Left renal pelvis (tissue), 4 donors: ENCODE measurements at places on chromosomes 1 and 21.

- DNase-seq = no peak
Measured at GRCh38 chr1:228004331-228004855, 2.4 kb upstream of the WNT3A start.

DNA sequence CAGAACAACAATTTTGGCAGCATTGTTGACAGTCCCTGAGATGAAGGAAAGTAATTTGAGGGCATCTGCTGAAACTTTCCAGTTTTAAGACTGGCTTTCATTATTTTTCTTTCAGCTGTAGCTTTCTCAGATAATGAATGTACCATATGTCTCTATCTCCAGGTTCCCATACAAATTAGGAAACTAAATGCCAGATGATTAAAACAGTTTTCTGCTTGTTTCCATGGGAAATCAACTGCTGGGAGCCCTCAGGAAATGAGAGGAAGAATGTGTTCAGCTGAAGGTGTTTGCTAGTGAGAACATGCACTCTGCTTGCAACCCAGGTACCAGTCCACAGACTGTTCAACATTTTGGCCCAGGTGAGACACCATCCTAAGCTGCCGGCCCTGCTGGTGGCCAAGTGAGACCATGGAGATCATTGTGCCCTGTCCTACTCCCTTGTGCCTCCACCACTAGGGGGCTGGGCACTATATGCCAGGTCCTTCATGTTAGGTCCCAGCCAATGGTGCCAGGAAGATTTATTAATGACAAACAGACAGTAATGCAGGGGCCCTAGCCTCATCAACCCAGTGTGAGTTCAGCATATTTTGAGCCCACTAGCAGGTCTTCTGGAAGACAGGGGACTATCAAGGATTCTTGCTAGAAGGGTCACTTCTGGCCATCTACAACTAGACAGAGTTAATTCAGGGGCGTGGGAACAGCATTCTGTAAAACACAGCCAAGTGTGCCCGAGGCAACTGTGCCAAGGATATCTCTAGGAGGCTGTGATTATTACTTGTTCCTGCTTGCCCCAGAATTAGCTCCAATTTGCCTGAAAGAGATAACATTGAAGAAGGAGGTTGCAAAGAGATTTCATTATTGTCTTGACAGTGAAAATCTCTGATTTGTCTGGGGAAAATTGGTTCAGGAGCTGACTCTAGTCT lies 17.0 kb upstream of the LRRC8C start:
- DNase-seq = no peak

GRCh38 chr1:31985430-31985829 lies 28.2 kb upstream of the KHDRBS1 start:
- no peak for DNase-seq

- DNase-seq = no peak
Measured at GRCh38 chr1:168627370-168627769, 51.0 kb downstream of the XCL1 start.

DNA sequence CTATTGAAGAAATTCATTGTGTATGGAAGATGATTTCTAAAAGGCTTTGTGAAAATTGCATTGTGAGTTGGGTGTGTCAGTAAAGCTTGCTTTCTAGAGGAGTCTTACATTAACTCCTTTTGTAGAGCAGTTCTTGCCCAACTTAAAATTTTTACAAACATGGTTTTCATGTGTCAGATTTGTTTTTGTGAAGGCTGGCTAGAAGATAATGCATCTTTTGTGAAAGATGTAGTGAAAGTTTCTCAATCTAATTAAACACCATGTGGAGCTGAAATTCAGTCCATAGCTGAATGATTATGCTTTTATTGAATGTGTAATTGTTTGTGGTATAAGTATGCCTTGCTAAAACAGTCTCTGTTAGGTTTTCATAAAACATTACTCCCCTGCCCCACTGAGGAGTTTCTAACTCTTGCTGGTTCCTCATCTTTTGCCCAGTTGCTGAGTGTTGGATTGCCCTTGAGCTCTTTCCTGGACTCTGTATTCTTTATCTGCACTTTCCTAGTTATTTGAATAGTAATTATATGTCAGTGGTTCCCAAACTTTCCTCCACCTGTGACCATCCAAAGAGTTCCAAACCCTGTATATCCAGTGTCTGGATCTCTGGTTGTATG lies 38.0 kb downstream of the KCTD3 start:
- DNase-seq = no peak

DNA sequence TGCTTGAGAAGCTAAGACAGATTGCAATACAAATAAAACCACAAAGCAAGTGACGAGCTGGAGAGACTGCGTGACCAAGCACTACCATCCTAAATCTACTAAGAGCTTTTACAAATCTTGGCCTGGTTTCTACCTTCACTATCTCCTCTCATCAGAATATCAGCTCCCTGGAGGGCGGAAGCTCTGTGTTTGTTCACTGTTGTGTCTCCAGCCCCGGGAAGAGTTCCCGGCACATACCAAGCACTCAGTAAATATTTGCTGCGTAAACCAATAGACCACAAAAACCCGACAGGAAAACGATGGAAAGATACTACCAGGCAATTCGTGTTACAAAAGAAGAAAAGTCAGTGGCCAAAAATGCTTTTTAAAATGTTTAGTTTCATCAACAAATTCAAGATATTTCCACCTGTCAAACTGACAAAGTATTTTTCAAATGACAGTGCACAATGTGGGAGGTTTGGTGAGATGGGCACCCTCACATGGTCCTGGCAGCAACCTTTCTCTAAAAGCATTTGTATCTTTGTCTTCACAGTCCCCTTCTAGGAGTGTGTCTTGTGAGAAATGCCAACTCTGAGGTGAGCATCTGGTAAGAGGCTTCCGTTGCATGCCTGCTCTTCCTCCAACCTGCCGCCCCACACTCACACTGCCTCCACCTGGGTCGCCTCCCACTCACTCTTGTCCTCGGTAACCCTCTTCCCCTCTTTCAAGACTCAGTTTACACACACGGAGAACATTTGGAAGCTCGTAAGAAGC lies 34.7 kb downstream of the SLC1A7 start:
- no peak for DNase-seq

- DNase-seq = no peak
Measured at GRCh38 chr1:75672528-75673393, 51.7 kb upstream of the ACADM start.

- DNase-seq = no peak
Measured at GRCh38 chr1:13779930-13780329, 79.9 kb downstream of the PRDM2 start.

DNA sequence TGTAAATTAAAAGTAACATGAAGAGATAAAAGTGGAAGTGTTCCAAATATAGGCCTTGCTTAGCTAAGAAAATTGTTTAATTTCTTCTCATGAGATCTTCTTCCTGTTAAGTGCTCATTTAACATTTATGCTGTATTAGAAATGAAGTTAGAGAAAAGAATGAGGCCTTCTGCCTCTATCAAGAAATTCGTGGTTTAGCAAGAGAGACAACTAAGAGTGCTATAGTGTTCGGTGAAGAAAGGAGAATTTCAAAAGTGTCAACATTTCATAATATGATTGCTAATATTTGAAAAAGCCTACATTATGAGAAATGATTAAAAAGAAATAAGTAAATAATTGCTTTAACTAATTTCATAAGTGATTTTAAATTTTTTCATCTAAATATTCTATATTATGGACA lies 18.8 kb upstream of the MNDA start:
- DNase-seq = no peak

GRCh38 chr21:32359719-32360260 lies 33.0 kb downstream of the URB1 start:
- DNase-seq = no peak

- no peak for DNase-seq
Measured at GRCh38 chr21:38830671-38831525, 25.2 kb downstream of the ETS2 start.

DNA sequence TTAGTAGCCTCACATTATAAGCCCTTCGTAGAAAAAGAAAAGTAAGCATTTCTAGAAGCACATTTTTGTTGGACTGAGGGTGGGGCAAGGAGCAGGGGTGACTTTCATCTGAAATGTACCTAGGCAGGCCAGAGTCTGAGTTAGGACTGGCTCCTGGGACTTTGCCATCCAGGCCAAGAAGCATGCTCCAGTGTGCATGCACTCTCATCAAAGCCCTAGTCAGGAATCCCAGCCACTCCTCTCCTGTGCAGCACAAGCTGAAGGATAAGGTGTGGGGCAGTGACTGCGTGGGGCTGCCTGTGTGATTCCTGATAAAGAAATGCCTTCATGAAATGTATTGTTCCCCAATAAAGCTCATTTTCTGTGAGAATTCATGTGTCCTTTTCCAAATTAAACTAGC lies 88.2 kb downstream of the GFI1 start:
- no peak for DNase-seq

GRCh38 chr1:21919520-21919919 lies 17.6 kb downstream of the HSPG2 start:
- no peak for DNase-seq
